ENCODE measurements at places on chromosomes 2 and 18.

- DNase-seq = no peak
These were observed 67.9 kb downstream of the BMPR2 start for GRCh38 chr2:202444000-202444399.

GRCh38 chr2:229230256-229230655, 40.8 kb downstream of the PID1 start:
- no peak for DNase-seq

DNA sequence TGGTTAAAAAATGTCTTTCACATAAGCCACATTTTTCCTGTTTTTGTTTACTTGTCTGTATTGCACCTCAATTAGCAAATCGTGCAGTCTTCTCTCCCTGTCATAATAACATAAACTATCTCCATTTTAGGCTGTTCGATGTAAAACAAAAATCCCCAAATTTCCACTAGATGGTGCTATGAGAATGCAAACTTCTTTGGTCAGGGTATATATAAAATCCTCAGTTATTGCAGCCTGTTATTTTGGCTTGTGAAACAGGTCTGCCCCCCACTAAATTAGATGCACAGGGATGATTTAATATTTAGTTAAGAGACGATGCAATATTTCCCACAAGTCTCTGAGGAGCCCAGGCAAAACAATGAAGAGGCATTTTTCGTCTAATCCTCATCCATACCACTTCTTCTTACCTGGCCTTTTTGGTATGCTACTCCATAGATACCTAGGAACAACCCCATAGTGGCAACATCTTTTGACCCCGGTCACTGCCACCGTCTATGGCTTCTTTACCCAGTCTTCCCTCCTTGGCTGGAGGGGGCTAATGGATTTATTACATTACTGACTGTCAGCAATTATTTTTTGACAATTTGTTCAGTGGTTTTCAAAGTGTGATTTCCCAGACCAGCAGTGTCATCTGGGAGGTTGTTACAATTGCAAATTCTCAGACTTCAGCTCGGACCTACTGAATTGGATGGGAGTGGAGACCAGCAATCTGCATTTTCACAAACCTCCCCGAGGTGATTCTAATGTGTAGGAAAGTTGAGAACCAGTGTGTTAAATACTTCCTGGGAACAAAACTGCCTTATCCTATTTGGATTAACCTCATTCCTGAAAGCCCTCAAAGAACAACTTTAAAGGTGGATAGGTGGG, 117.4 kb upstream of the CWC22 start:
- DNase-seq = peak; percentile 65

- peak; percentile 97 for DNase-seq
These were observed 46.4 kb upstream of the BZW1 start for GRCh38 chr2:200765139-200765951.
